Fibroblast of lung (primary cell): ENCODE measurements at places on chromosomes 4 and X. TPM values are rescaled to one million over a fixed set of nuclear protein-coding genes. Genes with fewer than 3 reads are reported as not detected.

The CAPN6 gene
- 0.03 TPM in 1 of 2 replicates, not detected in the other for polyA plus RNA-seq

The BEX5 gene
- polyA plus RNA-seq, result 0.14 TPM in 1 of 2 replicates, not detected in the other

- DNase-seq, result no peak
Observed at GRCh38 chr4:69781458-69782418, 21.3 kb upstream of the SULT1B1 start.

GRCh38 chr4:121180558-121180957 lies 16.4 kb upstream of the TNIP3 start:
- DNase-seq, result no peak

GRCh38 chr4:28402751-28403150 lies 1542.1 kb downstream of the STIM2 start:
- no peak for DNase-seq

The JAKMIP1 gene
- polyA plus RNA-seq, result not detected in 2 replicates

The PCDH18 gene
- 194 and 203 TPM in 2 replicates for polyA plus RNA-seq

GRCh38 chr4:52861171-52861823 lies 820 bp upstream of the RASL11B start:
- no peak for DNase-seq

The TMPRSS11F gene
- not detected in 2 replicates for polyA plus RNA-seq

GRCh38 chrX:17976955-17977354 lies 115.9 kb upstream of the RAI2 start:
- DNase-seq, result no peak

The ADGRL3 gene
- 0.03 and 0.05 TPM in 2 replicates for polyA plus RNA-seq

DNA sequence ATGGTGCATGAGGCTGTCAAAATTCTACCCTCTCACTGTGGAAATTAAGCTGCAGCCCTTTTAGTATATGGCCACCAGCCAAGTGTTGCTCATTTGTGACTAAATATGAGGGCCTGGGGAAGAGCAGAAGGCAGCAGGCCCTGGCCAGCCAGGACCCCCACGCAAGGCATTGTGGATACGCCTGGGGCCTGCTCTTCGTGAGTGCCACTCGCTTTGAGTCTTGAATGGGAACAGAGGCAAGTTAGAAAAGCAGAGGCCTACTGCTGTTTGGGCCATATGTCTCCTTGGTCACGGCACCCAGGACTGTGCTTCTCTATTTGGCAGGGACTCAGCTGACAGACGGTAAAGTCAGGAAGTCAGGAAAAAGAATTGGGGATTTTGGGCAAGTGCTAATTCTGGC lies 10.9 kb downstream of the RTL5 start:
- no peak for DNase-seq

- no peak for DNase-seq
Observed at GRCh38 chrX:287670-288069, 6.5 kb downstream of the PLCXD1 start.

- DNase-seq, result peak; percentile 81
Observed at GRCh38 chr4:123524958-123525628, 128.5 kb downstream of the SPRY1 start.

GRCh38 chr4:149047368-149047767 lies 605.2 kb upstream of the NR3C2 start:
- no peak for DNase-seq

The TREX2 gene
- polyA plus RNA-seq, result 0.08 TPM in 1 of 2 replicates, not detected in the other

- peak; percentile 62 for DNase-seq
Observed at GRCh38 chr4:167622481-167623240, 388.4 kb upstream of the SPOCK3 start.

The ADGRA3 gene
- 13.0 and 15.8 TPM in 2 replicates for polyA plus RNA-seq

The MID2 gene
- 6.5 and 11.8 TPM in 2 replicates for polyA plus RNA-seq

DNA sequence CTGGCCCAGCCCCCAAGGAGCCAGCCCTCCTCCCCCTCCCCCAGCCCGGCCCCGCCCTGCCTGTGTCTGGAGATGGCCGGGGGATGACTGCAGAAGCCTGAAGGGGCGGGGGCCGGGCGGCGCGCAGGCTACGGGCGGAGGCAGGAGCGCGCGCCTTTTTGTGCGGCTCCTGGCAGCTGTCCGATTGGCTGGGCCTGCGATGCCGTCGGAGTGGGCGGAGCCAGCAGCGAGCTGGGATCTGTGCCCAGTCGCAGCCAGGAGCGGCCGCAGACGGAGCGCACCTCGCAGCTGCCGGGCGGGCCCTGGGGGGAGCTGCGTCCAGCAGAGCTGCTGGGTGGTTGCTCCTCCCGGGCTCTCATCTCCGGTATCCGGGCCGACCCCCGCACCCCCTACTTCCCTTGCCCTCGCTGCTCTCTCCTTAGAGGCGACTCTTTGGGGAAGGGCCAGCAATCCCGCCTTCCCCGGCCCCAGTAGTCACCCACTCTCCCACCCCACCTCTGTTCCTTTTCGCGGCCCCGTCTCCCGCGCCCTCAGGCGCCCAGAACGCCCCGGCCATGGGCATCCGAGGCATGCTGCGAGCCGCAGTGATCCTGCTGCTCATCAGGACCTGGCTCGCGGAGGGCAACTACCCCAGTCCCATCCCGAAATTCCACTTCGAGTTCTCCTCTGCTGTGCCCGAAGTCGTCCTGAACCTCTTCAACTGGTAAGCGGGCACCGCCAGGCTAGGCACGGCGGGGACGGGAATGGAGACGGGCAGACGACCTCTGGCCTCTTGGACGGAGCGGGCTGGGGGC lies at the start of gene GABRQ:
Gene GABRQ, plus strand, starts transcription at position 247 of the 794 bp plus-strand sequence. Its CDS starts 308 bp downstream, at position 555.
- peak; percentile 65 for DNase-seq

GRCh38 chr4:16100833-16101232 lies 17.0 kb upstream of the PROM1 start:
- DNase-seq, result no peak

- DNase-seq, result peak; percentile 16
Observed at GRCh38 chrX:83469551-83469950, 38.5 kb upstream of the POU3F4 start.

- DNase-seq, result no peak
Observed at GRCh38 chr4:141565379-141566089, 70.8 kb upstream of the IL15 start.

The TRAM1L1 gene
- polyA plus RNA-seq, result 3.3 and 5.2 TPM in 2 replicates

- peak; percentile 56 for DNase-seq
Observed at GRCh38 chr4:41426539-41426938, 111.4 kb upstream of the LIMCH1 start.

DNA sequence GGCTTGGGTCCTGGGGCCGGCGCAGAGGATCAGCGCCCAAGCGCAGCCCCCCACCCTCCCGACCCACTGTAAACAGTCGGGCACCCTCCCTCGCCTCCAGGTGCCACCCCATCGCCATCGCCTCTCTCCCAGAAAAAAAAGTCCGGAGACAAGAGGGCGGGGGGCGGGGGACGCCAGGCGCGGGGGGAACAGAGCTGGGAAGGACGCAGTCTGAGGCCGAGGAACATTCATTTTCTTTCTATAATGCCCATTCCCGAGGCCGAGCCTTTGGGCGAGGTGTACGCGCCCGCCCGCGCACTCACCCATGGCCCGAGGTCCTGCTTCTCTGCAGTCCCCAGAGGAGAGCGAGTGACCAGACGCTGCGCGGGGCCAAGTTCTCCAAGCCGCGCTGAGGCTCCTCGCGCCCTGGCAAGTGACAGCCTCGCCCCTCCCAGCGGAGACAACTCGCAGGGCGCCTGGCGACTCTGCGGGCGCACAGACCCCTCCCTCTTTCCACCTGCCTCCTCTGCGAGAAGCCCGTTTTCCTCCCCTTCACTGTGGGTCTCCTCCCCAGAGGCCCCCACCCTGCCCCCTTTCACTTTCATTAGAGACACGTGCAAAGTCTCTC lies 63.5 kb upstream of the WDR17 start:
- peak; percentile 31 for DNase-seq

DNA sequence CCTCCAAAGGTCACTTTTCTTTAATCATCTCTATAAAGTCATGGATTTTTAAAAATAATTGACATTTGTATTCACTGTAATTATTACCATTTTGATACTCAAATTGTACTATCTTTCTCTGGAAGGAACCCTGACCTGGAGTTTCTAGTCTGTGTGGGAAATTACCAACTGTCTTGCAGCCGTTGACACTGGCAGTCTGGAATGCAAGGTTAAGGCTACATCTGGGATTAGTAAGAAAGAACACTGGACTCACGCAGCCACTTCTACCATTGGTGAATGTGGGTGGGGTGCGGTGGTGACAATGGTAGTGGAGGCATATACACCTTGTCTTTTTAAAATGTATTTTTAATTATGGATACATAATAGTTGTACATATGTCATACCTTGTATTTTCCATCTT lies 40.9 kb downstream of the EGF start:
- DNase-seq, result no peak

GRCh38 chrX:121231566-121232358 lies 184.4 kb downstream of the GLUD2 start:
- DNase-seq, result no peak

The TEX13C gene
- polyA plus RNA-seq, result not detected in 2 replicates

DNA sequence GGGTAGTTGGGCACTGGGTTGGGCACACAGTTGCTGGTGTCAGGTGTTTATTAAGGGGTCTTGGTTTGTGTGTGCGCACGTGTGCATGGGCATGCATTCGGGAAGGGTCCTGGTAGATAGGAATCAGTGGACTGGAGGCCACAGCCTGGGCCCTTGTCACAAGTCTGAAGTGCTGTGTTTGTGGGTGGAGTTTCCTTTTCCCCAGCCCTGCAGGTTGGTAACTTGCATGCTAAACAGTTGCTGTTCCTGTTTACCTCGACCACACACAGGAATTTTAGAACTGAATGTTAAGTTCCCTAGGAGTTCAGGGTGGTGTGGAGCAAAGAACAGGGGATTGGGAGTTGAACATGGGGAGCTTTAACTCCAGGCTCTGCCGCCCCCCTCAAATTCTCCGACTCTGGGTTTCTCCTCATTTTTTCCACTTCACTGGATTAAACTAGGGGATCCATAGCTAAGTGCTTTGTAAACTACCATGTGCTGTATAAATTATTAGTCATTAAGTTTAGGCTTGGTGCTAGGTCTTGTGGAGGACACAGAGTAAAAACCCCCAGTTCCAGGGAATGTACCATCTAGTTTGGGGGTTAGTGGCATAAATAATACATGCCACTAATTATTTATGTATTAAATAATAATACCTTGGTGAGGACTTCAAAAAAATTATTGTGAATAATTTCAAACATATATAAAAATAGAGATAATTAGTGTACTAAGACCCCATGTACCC lies 49.0 kb downstream of the STARD8 start:
- DNase-seq, result no peak

The PF4V1 gene
- polyA plus RNA-seq, result not detected in 2 replicates

- DNase-seq, result no peak
Observed at GRCh38 chr4:70943114-70943513, 40.9 kb downstream of the MOB1B start.

The RBMX gene
- 159 and 223 TPM in 2 replicates for polyA plus RNA-seq

The FSTL5 gene
- polyA plus RNA-seq, result 0.02 and 0.11 TPM in 2 replicates

DNA sequence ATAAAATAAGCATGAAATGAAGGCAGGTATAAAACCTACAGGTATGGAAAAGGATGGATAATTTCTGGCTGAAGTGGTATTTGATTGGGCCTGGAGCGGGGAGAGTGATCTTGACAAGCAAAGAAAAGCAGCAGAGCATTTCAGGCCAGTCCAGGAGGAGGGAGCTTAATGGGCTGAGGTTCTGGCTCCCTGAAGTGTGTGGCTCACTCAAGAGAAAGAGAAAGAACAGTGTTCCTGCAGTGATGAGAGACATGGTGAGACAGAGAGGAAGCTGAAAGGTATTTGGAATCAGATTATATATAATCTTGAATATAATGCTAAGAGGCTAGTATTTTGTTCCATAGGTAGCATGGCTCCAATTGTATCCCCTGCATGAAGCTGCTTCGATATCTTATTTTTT lies 153.5 kb downstream of the MGST2 start:
- no peak for DNase-seq

DNA sequence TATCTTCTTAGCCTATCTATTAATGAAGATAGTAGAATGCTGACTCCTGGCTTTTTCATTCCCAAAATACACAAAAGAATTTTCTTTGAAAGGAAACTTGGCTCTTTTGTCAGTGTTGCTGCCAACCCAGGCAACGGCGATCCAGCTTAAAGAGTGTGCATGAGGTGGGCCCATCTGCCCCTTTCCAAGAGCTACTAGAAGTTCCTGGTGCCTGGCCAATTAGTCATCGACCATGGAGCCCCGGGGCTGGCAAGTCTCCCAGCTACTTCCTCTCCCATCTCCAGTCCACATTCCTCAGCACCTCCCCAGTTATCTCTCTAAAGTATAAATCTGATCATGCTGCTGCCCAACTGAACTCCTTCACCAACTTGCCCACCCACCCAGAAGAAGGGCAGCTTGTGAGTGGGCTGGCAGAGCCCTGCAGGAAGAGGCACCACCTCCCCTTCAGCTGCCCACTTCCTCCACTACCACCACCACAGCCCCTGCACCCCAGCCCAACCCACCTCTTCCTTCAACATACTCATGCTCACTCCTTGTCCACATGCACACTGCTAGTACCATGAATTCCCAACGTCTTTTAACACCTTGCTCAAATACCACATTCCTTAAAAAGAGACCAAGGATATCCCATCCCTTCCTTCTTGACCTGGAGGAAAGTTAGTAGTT lies 158.2 kb upstream of the MAP3K15 start:
- peak; percentile 92 for DNase-seq

- DNase-seq, result no peak
Observed at GRCh38 chr4:171186700-171187099, 626.5 kb upstream of the GALNTL6 start.

The TMEM255A gene
- 0.67 and 0.93 TPM in 2 replicates for polyA plus RNA-seq

DNA sequence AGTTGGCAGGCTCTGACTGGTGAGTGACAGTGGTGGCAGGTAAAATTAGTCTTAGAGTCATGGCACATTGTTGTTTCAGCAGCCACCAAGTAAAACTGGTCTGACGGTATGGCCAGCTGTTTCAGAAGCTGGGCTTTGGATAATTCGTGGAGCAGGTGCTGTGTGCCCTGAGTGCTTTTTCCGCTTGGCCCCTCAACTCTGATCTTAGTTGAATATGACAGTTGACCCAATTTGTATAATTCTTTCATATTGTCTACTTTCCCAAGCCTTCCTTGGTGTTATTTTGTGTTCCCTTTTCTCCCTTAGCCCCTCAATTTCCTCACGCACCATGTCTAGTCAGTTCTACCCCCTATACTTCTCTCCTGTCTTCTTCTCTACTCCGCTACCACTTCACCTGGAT lies 32.0 kb downstream of the CDS1 start:
- DNase-seq, result no peak

- peak; percentile 59 for DNase-seq
Observed at GRCh38 chr4:1711571-1712215, 426 bp downstream of the SLBP start.

The ENOPH1 gene
- 17.1 and 22.0 TPM in 2 replicates for polyA plus RNA-seq

DNA sequence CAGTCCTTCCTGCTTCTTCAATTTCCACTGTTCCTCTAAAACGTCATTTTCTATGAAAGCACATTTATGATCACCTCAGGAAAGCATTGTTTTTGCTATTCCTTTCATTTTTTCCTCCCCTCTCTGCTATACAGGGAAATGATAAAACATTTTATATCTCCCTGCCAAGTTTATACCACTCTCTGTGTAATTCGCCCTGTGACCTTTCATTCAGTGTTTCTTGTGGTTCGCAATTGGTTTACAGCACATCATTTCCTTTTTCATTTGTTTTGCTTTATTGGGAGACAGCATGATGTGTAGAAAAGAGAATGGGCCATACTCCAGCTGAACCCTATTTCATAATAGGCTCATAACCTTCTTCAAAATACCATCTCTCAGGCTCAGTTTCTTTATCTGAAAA lies 99.9 kb upstream of the RAPGEF2 start:
- DNase-seq, result peak; percentile 76

GRCh38 chr4:172750910-172751309 lies 417.7 kb upstream of the GALNT7 start:
- no peak for DNase-seq
